ENCODE measurements at places on chromosomes 2 and 18.

- no peak for DNase-seq
Measured at GRCh38 chr18:58128381-58129374, 84.7 kb downstream of the NEDD4L start.

GRCh38 chr2:28901841-28902240 lies 7.4 kb downstream of the WDR43 start:
- no peak for DNase-seq

DNA sequence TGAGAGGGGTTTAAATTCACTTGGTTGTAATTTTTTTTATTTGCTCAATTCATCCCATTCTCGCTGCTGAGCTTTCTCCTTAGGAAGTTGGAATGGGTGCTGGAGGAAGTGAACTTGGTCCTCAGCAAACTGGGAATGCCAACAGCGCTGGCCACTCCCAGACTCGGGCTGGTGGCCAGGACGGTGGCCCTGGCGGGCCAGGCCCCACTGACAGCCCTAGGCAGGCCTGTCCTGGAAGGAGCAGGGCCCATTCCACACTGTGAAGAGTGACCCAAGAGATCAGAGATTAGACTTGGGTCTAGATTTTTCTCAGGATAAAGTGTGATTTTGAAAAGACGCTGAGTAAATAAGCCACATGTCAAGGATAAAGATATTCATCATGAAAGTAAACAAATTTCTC lies 132.7 kb downstream of the HDAC4 start:
- DNase-seq: no peak

- no peak for DNase-seq
Measured at GRCh38 chr2:174635776-174636404, 38.3 kb upstream of the WIPF1 start.

- DNase-seq: no peak
Measured at GRCh38 chr18:34701911-34702310, 8.2 kb upstream of the DTNA start.

- DNase-seq: no peak
Measured at GRCh38 chr2:41922177-41922576, 125.6 kb upstream of the PKDCC start.

- DNase-seq: no peak
Measured at GRCh38 chr18:48845174-48845573, 105.6 kb downstream of the SMAD7 start.

DNA sequence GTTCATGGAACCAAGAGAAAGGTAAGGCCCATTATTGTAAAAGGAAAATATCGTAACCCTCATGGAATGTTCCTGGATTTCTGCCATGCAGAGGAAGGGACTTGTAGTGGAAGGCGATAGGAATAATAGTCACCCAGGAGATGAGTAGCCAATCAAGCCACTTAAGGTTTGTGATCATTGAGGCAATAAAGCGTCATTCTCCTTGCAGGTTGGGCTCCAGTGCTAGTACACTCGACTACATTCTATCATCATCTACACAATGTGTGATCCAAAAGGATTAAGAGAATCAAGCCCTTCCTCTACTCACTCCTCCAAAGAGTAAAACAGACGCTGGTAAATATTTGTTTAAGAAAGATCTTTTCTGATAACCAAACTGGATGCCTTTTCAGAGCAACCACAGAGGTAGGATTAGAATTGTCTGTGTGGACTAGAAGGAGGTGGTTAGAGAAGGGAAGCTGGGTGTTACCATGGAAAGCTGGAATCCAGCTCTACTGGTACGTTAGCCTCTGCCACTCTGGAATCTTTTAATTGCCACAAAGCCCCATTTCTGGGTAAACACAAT lies 245.7 kb downstream of the IKZF2 start:
- peak; percentile 100 for DNase-seq

DNA sequence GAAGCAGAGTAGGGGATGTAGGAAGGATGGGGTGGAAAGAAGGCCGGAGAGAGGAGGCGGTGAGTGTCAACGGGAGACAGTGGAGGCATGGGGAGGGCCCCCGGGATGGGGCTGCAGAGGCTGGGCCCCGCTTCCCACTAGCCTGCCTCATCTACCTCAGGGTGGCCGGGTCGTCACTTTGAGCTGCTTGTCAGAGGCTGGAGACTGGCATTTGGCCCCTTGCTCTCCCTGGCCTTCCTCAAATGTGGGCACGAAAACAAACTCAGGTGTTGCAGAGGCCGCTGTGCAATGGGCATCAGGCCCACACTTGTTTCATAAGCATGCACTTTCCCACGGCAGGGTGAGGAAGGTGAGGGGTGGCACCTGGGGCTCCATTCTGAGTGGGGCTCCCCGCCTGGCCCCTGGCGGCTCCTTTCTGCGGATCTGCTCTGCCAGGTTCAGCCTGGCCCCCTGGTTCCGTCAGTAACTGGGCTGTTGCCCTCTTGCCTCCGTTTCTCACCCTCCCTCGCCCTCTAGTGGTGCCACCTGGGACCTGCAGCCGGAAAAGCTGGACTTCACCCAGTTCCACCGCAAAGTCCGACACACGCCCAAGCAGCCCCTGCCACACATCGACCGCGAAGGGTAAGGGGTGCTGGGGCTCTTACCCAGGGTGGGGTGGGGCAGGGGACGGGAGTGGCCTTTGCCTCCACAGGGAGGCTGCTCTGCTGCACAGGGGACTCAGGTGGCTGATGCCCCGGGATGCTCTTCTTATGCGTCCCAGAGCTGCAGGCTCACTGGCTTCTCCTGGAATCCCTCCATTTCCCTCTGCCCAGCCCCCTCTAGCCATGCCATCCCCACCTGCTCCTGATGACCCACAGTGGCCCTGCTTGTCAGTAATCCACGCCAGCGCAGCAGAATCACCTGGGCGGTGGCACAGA lies 125.4 kb downstream of the CTIF start:
- DNase-seq: peak; percentile 31

- DNase-seq: no peak
Measured at GRCh38 chr2:94872676-94873361, 1.6 kb downstream of the TEKT4 start.

- DNase-seq: no peak
Measured at GRCh38 chr2:163135256-163135655, 296.7 kb upstream of the KCNH7 start.

DNA sequence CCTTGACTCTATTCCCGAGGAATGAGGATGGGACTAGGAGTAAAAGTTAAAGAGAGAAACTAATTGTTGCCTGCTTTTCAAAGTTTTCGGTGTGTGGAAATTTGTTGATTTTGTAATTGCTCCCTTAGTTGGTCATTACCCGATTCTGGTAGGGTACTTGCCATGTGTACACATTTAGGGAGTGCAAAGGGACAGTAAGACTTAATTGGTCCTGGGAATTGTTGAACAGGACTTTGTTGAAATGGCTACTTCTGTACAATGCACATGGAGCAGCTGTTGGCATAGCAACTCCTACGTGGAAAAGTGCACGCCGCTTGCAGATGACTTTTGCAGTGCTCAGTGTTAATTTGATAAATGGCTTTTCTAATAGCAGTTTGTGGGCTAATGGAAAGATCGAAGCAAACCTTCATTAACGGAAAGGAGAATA lies 22.9 kb downstream of the EPAS1 start:
- no peak for DNase-seq

- no peak for DNase-seq
Measured at GRCh38 chr2:72141032-72141645, 6.5 kb downstream of the CYP26B1 start.

DNA sequence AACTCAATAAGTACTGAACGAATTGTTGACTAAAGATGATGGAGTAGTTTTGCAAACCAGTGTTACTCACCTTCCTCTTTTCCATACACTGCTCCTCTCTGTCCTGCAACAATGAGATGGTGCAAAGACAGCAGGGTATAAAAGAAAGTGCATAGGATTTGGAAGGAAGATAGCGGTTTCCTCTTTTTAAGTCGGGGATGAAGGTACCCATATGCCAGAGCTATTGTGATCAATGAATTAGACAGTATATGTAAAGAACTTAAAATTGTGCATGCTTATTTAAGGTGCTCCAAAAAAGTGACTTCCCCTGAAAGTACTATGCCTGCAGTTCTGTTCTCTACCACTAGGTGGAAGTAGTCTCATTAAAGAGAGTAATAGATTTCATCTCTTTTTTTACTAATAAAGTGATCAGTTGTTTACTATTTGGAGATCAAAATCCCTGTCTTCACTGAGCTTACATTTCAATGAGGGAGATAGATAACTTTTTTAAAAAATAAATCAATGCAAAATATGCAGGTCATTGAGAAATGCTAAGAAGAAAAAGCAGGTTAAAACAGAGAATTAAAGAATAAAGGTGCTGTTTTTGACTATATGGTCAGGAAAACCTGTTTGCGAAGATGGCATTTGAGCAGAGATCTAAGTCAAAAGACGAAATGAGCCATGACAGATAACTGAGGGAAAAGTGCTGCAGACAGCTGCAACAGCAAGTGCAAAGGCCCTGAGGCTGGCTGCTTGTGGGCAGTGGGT lies 339.7 kb upstream of the SLC14A2 start:
- peak; percentile 49 for DNase-seq

GRCh38 chr18:42950732-42951131 lies 164.8 kb downstream of the RIT2 start:
- no peak for DNase-seq

DNA sequence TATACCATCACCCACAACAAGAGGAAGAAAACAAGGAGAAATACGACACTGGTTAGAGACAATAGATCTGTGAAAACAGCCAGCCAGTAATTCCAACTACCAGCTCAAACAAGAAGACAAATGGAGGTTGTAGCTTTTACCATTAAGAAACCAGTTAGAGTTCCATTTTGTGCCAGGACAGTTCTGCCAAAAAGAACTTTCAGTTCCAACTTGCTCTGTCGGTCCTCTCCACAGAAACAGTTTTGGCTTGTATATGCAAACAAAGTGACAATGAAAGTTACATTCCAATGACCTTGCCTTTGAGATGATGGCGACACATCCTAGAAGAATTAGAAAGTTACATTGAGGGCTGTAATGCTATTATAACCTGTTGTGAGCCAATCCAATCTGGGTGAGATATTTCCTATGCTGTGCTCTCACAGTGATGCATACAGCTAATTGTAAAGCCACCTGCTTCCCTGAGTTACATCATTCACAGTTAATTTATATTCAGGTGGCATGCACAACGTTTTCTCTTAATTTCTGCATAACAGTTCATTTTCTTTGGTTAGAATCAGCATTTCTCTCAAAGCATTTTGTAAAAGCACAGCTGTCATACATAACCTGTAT lies 1378.4 kb upstream of the PIK3C3 start:
- DNase-seq: no peak

DNA sequence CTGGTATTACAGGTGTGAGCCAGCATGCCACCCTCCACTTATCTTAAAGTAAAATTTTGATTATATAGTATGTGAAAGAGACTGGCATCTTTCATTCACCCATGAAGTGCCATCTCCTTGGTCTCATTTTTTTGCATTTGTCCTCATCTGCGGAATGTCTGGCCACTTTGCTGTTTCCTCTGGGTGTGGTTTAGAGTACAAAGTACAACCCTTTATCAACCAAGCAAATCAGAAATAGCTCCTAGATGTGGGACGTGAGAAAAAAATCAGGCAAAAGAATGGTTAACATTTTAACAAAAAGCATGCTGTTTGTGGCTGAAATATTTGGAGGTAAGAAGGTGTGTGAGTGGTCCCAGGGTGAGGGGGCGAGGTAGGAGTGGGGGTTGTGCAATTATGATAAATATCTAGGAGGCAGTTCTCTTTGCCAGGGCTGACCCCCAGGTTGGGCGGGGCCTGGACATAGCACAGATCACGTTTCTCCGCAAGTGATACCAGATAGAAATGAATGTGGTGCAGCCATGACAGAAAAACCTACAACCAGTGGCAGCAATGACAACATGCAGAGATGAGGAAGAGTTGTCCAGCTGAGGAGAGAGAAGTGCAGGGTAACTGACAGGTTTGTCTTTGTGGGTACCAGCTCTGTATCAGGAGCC lies 115.8 kb upstream of the SERTAD2 start:
- no peak for DNase-seq

- DNase-seq: no peak
Measured at GRCh38 chr2:9347411-9347881, 75.9 kb downstream of the ITGB1BP1 start.

DNA sequence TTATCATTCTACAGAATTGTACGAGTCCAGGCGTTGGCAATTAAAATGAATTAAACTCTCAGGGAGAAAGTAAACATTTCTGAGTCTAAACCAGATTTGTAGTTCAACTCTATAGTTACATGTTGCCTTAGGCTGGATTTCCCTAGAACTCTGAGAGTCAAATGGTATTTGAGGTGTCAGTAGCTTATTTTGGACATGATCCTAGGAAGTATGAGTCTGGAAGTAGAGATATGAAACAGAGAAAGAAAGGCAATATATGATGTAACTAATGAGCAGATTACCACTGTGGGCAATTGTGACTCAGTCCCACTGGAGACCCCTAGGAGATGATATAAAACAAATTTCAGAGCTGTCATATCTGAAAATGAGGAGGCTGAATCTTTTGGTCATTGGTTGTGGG lies 199.1 kb upstream of the UBE2E3 start:
- no peak for DNase-seq

DNA sequence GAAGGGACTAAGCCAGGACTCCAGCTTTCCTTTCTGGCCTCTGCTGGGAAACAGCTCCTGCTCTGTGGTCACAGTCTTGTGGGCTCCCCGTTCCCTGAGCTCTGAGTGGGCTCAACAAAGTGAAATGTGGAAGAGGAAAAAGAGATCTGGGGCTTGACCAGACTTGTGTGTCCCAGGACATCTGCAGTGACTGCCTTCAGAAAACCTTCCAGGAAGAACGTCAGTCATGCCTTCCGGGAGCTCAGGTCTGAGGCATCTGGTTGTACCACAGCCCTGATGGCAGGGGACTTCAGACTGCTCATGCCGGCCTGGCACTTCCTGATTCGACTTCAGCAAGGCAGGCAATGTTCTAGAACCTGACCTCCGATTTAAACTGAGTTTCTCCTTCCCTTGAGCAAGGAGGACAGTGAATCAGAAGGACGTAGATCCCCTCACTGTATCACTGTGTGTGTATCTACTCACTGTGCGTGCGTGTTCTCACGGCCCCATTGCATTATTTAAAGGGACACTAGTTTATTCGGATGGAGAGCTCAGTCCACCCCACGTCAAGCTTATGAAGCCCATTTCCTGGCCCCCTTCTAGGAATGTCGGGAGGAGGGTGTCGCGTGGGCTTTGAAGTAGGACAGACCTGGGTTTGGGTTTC lies 548 bp upstream of the FBLN7 start:
- DNase-seq: peak; percentile 74

DNA sequence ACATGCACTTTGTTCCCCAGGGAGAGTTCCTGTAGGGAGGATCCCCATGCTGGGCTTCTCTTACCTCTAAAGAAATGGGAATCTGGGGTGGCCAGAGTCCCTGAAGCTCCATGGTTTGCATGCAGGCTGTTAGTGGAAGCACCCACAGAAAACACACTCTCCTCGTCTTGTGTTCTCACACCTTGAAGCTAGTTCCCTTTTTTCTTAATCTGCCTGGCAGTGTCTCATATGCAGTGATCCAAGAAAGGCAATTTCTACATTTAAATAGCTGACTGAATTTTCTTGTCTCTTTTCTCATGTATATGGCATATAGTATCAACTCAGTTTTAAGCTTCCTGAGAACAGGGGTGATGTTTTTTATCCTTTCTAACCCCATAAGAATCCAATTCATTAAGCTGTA lies 65.0 kb downstream of the LINC00305 start:
- DNase-seq: no peak

GRCh38 chr18:52766002-52766545 lies 426.1 kb downstream of the DCC start:
- no peak for DNase-seq
